Uterus (tissue), 4 donors: ENCODE measurements at places on chromosomes 11 and 22. TPM values are rescaled to one million over a fixed set of nuclear protein-coding genes. Genes with fewer than 3 reads are reported as not detected.

DNA sequence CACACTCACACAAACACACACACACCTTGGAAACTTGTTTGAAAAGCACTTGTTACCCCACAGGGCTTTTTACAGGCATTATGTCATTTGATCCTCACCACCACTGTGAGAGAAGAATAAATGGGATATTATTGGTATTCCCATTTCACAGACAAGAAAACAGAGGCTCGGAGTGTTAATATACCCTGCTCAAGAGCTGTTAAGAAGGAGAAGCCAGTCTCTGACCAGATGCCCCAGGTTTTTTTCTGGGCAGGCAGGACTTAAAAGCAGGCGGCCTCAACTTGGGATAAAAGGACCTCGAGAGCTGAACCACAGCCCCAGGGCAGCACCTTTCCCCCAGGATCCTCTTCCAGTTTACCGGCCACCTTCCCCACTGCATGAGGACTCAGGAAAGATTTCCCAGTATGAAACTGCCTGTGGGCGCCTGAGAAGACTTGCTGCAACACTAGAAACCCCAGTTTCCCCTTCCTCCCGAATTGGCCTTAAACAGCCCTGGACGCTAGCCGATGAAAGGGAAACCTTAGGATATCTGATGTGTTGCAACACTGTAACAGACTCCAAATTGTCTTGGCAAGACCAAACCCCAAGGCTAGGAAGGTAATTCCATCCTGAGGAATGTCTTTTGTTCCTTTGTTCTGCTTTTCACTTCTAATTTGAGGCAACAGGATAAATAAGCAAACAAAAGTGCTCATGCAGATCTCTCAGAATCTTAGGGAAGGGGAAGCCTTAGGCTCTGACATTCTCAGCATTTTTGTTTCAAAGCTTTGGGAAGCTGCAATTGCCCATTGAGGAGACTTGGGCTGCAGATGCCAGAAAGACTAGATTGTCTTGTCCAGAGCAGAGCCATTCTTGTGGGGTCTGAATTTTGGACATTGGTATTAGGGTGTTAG, 173.5 kb downstream of the TRIM29 start:
- DNase-seq = no peak

DNA sequence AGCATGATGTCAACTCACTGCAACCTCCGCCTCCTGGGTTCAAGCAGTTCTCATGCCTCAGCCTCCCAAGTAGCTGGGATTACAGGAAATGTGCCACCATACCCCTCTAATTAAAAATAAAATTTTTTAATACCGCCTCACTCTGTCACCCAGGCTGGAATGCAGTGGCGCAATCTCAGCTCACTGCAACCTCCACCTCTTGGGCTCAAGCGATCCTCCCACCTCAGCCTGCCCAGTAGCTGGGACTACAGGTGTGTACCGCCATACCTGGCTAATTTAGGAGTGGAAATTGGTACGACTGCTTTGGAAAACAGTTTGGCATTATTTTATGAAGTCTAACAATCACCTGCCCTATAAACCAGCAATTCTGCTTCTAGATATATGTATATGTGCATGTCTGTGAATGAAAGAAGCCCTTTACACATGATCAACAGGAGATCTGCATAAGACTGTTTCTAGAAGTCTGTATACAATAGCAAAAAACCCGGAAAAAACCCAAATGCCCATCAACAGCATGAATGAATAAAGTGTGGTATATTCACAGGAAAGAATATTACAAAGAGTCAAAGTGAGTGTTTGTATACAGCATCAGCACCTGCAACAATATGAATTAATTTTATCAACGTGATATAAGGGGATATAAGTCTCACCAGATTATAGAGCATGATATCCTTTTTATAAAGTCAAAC, 16.0 kb downstream of the SLC35F2 start:
- no peak for DNase-seq

GRCh38 chr11:67700548-67701262, 26.3 kb upstream of the ALDH3B2 start:
- no peak for DNase-seq

DNA sequence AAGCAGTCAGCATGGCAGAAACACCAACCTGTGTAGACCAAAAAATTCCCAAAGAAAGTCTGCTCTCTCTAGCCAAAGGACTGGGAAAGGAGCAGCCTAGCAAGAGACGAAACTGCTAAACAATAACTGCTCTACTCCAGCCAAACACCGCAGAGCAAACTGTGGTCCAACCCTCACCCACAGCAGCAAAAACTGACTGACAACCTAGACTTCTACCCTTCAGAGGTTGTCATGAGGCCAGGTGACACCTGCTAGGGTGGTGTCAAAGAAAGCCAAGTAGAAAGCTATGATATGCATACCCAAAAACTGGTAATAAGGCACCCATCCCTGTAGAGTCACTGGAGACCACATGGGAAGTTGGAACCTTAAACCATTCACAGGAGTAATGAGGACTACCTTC, 11.8 kb downstream of the GAB2 start:
- no peak for DNase-seq

The PLAAT3 gene
- total RNA-seq = 17.1 TPM

GRCh38 chr11:120385655-120386054, 49.4 kb downstream of the ARHGEF12 start:
- DNase-seq = no peak

The CCDC90B gene
- total RNA-seq = 65.7 TPM

GRCh38 chr11:2366733-2367132, 10.4 kb upstream of the CD81 start:
- DNase-seq = no peak

DNA sequence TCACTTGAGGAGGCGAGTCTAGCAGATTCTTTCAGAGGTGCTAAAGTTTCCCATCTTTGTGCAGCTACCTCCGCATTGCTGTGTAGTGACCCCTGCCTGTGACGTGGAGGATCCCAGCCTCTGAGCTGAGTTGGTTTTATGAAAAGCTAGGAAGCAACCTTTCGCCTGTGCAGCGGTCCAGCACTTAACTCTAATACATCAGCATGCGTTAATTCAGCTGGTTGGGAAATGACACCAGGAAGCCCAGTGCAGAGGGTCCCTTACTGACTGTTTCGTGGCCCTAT, 8.9 kb upstream of the SAMM50 start:
- no peak for DNase-seq

The PIWIL4 gene
- total RNA-seq = 8.0 TPM

- no peak for DNase-seq
Measured at GRCh38 chr11:69053169-69053477, 4.4 kb downstream of the TPCN2 start.

GRCh38 chr11:91664521-91664920, 560.1 kb upstream of the FAT3 start:
- DNase-seq = no peak

DNA sequence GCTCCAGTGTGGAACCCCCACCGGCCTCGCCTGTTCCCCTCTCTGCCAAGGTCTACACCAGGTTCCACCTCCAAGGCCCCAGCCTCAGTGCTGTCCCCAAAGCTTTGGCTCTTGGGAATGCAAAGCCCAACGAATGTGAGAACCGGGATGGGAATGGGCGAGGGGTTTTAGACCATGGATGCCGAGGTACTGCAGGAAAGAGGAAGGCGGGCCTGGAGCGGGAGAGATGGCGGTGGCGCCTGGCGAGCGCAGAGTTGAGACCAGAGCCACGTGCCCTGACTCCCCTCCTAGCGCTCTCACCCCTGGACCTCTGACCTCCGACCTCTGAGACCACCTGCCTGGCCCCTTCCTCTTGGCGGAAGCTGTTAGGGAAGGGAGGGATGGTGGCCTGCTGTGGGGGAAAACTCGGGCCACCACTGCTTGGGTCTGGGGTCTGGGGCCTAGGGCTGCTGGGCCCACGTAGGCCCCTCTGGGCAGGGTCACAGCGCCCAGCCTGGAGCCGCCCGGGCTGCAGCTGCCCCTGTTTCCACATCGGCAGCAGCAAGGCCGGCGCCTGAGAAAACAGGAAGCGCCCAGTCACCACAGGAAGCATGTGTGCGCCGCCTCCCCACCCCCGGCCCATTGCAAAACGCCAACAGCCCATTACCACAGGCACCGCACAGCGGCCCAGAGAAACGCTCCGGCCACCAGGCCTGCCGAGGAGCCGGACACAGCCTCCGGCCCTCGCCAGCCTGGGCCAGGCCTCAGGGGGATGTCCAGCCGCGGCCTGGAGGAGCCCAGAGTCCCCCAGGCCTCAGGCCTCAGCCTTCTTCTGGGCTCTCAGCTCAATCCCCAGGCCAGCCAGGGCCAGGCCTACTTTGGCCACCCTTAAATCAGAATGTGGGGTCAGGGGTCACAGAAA, 13.8 kb upstream of the SLC39A13 start:
- no peak for DNase-seq

GRCh38 chr11:46705070-46705688, 4.3 kb downstream of the ZNF408 start:
- no peak for DNase-seq

DNA sequence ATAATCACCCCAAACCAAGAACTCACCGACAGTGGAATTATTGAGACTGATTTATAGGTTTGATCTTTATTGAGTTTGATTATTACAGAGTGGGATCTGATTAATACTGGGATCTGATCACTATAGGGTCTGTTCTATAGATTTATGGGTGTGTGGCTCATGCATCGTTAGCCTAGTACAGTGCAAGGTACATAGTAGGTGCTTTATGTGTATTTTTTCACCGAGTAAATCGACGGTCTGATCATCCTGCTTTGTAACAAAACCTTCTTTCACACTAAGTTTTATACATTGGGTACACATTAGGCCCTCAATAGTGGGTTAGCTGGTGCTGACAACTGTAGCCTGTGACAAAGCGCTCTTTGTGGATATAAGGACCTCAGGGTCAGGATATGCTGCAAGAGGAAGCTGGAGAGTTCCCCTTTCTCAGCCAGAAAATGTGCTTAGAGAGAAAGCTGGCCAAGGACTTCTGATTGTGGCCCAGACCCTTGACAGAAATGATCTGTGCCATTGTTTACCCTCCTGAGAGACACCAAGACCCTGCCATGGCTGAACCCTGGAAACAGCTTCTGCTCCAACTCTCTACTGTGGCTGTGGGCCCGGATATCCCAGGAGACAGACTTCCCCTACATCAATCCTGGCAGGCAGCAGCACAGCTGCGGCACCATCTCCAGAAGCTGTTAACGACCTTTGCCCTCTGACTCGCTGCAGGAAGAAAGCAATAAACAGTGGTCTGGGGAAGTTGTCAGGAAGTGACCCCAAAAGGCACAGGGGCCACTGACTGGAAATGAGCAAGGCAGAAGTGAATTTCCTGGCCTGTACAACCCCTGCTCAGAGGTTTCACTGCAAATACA, 16.1 kb upstream of the TPP1 start:
- DNase-seq = peak; percentile 78

GRCh38 chr22:36021606-36022153, 6.9 kb downstream of the RBFOX2 start:
- no peak for DNase-seq

The SAA4 gene
- total RNA-seq = not detected

- no peak for DNase-seq
Measured at GRCh38 chr11:8206251-8207079, 37.6 kb upstream of the RIC3 start.

- no peak for DNase-seq
Measured at GRCh38 chr11:129658526-129658867, 157.2 kb upstream of the TMEM45B start.

DNA sequence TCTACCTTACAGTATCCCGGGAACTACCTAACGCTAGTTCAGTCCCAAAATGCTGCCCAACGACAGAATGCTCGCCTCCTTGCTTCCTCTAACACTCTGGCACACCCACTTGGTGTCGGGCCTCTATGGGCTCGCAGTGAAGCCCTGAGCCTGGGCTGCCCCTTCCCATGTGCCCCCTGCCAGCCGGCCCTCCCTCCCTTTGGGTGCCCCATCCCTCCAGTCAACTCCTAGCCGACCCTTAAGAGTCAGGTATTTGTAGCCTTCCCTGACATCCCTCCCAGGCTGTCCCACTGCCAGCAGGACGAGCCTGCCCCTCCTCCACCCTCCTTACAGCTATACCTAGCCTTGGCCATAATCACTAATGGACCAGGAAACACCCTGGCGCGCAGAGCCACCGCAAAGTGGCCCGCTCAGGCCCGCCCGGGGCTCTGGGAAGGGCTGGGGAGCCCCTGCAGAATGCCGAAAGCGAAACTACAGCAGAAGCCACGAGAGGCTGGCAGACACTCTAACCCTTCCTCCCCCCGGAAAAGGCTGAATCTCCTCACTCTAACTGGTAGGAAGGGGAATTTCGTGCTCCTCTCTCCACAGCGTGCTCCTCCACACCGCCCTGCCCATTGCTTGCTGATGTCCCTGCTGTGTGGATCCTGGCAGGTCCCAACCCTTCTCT, 8.2 kb downstream of the CBX7 start:
- peak; percentile 46 for DNase-seq

- DNase-seq = no peak
Measured at GRCh38 chr11:3182462-3182852, 17.3 kb upstream of the OSBPL5 start.

DNA sequence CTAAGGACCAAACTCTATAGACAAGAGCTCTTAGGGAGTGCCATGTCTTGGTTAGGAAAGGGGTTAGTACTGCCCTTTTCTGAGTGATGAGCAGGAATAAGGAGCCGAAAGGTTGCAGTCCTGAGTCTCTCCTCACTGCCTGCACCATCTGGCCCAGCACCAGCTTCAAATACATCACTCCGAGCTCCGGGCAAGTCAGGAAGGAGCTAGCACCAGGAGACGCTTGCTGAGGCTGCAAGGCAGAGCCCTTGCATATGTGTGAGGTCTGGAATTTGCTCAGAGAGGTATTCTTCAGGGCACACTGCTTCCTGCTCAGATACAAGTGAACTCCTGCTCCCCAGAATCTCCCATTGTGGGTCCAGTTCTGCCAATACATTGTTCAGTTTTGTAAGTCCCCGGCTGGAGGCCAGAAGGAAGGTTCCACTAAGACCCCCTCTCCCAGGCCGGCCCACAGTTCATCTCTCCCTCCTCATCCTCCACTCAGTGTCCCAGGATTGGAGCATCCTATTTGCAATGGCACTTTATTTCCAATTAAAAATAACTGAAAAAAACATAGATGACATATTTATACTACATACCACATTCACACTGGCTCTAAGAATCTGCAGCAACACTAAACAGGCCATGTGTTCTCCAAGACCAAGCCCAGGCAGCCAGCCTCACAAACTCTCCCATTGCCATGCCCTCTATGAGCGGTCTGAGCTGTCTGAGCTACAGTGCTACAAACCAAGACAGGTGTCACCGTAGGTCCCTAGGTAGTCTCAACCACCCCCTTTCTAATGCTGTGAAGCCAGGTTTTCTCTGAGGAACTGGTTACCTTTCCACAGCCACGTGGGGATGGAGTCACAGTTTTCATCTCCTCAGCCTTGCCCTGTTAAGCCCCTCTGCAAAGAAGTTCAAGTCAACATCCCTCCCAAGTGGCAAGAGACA, 55.1 kb upstream of the SPATA19 start:
- DNase-seq = no peak

The DDIAS gene
- 0.59 TPM for total RNA-seq

The MIAT gene
- 0.51 TPM for total RNA-seq

The YAP1 gene
- total RNA-seq = 210 TPM

The SEC14L2 gene
- 7.8 TPM for total RNA-seq

GRCh38 chr11:63918507-63919191, 1.7 kb upstream of the RCOR2 start:
- no peak for DNase-seq
